Activated CD8-positive, alpha-beta memory T cell treated with anti-CD3 and anti-CD28 coated beads for 1 hour (primary cell): ENCODE measurements at places on chromosomes 1 and 21.

GRCh38 chr1:232114985-232115384, 488.4 kb downstream of the DISC1 start:
- no peak for DNase-seq

- DNase-seq: no peak
Measured at GRCh38 chr1:54305906-54306514, 100.2 kb downstream of the SSBP3 start.

GRCh38 chr21:14405962-14406361, 23.0 kb upstream of the HSPA13 start:
- no peak for DNase-seq

- no peak for DNase-seq
Measured at GRCh38 chr1:94949681-94950661, 23.1 kb upstream of the CNN3 start.

DNA sequence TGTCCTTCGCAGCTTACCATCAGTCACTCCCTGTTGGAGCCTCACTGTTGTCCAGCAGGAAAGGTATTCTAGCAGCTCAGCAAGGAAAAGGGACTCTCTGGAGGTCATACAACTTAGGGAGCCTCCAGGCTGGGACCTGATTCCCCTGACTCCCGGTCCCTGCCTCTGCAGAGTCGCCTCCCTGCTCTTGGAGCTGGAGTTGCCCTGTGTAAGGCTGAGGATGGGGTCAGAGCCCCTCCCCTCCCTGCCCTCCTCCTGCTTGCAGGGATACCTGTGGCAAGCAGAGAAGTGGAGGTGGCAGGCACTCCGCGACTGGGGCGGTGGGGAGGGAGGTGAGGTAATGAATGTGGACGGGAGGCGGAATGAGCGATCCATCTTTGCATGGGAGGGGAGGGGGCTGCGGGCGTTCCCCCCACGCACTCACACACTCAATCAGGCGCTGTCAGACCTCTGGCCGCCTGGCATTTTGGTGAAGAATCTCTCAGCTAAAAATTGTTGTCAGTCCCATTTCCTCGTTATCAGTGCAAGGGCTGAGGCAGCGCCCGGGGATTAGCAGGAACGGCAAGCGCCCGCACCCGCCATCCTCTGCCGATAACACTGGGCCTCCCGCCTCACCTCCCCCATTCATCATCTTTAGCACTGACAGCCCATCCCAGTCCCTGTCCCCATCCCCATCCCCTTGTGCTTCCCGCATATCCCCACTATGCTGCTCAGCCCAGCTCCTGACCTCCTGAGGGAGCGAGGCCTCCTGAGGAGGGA, 64.3 kb downstream of the TMEM53 start:
- no peak for DNase-seq

GRCh38 chr1:40076895-40077312, 20.1 kb downstream of the PPT1 start:
- no peak for DNase-seq

DNA sequence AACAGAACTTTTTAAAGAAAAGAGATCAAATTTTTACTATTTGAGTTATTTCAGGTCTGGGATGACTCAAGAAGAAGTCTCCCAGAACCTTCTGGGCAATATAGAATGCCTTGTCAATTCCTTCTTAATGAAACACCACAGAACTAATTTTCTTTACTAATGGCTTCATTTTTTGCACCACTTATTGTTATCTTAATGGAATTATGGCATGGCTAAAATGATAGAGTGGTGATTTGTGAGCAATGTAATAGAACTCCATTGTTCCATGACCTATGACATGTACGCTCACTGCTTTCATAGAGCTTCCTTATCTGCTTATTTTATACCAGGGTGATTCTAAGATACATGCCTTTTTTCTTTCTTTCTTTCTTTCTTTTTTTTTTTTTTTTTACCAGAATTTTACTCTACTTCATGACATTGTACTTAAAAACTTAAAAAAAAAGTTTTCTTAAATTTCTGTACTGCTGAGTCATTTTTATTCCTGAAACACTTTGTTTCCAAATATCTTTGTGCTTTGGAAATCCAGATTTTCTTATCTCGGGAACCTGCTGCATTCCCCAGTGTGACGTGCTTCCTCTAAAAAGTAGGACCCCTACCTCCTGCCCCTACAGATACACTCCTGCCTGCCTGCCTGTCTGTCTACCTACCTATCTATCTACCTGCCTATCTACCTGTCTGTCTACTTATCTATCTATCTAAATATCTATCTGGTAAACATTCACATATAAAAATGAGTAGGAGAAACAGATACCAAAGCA, 284.9 kb downstream of the PBX1 start:
- no peak for DNase-seq

DNA sequence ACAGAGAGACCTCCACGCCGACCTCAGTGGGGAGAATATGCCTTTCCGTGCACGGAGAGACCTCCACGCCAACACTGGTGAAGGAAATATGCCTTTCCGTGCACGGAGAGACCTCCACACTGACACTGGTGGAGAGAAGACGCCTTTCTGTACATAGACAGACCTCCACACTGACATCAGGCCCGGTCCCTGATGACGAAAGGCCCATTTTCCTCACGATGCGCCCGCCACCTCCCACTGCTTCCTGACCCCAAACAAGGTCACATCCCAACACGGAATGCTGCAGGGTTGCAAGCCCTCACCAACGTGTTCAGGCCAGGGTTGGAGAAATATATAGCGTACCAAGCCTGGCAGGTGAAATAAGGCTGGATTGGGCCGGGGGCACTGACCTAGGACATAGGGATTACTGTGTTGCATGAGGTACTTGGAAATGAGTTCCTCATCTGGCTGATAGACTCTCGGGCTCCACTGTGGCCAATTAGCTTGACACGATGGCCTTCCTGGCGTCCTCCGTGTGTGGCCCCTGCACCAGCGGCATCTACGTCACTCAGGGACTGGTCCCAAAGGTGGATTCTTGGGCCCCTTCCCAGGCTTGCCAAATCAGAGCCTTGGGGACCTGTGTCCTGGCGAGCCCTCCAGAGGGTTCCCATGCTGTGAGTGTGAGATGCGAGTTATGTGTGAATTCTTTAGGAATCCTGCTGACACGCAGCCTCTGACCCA, 16.5 kb upstream of the SUMO3 start:
- no peak for DNase-seq

DNA sequence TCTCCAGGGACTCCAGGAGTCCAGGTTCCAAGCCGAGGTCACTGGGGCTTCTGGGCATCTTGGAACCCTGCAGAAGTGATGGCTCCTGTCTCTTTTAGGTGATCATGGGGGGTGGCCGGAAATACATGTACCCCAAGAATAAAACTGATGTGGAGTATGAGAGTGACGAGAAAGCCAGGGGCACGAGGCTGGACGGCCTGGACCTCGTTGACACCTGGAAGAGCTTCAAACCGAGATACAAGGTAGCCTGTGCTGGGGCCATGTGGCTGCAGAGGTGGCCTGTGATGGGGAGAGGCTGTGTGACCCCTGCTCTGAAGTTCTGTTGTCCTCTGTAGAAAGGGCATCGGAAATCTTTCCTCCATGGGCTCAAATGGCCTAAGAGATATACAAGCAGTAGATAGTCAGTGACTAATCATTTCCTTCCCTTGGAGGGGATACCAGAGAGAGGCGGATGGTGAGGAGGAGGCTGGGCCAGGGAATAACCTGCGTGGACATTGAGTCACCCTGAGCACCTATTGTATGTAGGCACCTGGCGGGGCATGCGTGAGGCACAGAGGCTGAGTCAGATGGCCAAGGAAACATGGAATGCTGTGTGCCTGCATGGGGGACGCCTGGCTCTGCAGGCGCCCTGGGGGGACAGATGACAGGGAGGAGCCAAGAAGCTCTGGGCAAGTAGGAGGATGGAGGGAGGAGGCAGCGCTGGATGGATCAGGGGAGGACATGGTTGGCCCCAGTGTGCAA, 59.0 kb downstream of the ALPL start:
- DNase-seq: no peak

DNA sequence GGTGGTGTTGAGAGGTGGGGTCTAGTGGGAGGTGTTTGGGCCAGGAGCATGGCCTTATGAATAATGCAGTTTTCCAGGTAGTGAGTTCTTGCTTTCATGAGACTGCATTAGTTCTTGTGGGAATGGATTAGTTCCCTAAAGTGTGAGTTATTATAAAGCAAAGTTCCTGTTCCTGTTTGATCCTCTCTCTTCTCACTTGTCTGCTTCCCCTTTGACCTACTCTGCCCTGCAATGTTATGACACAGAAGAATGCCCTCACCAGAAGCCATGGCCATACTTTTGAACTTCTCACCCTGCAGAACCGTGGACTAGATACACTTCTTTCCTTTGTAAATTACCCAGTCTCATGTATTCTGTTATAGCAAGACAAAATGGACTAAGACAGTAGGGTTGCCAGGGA, 53.6 kb downstream of the MAP3K7CL start:
- DNase-seq: no peak

- no peak for DNase-seq
Measured at GRCh38 chr1:67791261-67791660, 42.0 kb downstream of the GNG12 start.

DNA sequence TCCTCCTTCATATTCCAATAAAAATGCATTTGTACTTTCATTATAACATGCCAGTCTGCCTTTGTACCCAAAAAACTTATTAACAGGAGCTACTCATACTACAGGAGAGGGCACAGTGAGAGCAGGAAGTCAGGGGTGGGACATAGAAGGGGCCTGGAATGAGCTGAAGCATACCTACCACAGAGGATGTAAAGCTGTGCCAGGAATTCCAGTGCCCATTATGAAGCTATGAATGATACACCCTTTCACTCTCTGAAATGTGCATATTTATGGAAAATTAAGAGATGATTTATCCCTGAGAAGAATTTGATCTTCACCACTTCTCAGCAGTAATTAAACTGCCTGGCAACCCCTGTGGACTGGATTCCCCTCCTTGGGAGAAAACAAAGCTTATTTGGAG, 65.8 kb downstream of the ATP5PO start:
- no peak for DNase-seq

- DNase-seq: no peak
Measured at GRCh38 chr1:17061486-17061885, 7.7 kb upstream of the SDHB start.

DNA sequence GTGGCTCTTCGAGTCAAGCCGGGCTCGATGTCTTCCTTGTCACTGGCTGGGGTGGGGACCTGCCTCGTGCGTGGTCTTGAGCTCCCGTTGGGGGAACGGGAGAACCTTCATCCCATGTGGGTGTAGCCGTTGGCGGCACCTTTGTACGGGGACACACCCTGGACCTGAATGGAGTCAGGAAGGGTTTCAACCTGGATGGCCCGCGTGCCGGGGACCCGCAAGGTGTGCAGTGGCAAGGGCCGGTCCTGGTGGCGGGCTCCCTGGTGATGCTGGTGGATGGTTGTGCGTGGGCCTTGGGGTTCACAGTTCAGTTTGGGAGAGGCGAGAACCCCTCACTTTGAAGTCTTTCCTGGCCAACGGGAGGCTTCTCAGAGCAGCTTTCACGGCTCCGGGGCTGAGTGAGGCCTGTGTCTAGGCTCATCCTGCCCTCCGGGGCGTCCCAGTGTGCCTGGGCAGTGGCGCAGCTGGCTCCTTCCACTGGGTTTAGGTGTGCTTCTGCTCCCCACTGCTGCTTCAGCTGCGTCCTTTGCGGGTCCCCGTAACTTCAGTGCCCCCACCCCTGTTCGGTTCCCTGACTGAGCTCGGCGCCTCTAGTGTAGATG, 11.4 kb downstream of the SKI start:
- DNase-seq: no peak

- no peak for DNase-seq
Measured at GRCh38 chr1:228007049-228007800, 427 bp downstream of the WNT3A start.

DNA sequence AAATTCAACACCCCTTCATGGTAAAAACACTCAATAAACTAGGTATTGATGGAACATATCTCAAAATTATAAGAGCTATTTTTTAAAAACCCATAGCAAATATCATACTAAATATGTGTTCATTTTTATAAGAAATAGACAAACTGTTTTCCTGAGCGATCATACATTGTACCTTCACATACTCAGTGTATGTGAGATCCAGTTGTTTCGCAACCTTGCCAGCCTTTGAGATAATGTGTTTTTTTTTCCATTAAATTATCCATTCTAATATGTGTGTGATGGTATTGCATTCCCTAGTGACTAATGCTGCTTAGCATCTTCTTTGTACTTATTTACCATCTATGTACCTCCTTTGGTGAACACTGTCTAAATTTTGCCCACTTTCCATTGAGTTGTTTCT, 47.1 kb downstream of the CFH start:
- DNase-seq: no peak

- DNase-seq: no peak
Measured at GRCh38 chr1:109627692-109628399, 8.2 kb downstream of the AMPD2 start.
